ENCODE measurements at places on chromosomes 2 and 18.

- DNase-seq = no peak
Measured at GRCh38 chr2:174031226-174031625, 66.1 kb upstream of the SP3 start.

- DNase-seq = no peak
Measured at GRCh38 chr2:111633643-111634042, 250.3 kb downstream of the ANAPC1 start.

- DNase-seq = no peak
Measured at GRCh38 chr2:157334797-157335196, 9.2 kb upstream of the ERMN start.

GRCh38 chr2:32865399-32866068 is 81.2 kb upstream of the LTBP1 start:
- no peak for DNase-seq

- no peak for DNase-seq
Measured at GRCh38 chr18:73983496-73983895, 164.1 kb downstream of the FBXO15 start.

GRCh38 chr18:72208920-72209676 is 335.0 kb downstream of the CBLN2 start:
- DNase-seq = no peak

GRCh38 chr18:21598726-21599584 is 1.5 kb downstream of the ESCO1 start:
- DNase-seq = no peak

DNA sequence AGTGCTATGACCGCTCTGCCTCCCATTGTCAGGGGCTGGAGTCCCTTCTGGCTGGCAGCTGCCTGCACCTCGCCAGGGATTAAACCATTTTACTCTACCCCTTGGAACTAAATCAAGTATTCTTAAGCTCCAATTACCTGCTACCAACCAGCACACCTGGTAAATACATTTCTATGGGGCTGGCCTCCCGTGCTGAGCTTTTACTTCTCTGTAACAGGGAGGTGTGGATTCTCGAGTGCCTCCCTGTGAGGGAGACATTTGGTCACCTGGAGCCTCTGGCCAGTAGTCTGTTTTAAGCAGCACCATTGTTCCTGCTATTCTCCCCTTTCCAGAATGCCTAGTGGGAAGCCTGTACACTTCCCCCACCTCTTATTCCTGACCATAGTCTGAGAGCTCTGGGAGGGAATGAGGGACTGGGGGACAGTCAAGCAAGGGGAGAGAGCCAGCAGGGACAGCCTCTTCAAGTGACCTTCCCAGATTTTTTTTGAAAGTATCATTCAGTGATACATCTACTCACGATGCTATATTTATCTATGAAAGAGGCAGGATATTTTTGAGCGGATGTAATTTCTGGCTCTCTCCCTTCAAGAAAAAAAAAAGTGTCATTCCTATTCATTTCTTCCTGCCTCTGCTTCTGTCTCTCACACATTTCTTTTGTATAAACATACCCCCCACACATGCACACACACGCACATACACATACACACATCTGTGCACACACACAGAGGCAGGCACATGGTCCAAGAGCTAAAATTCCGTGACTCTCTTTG is 112.8 kb downstream of the CAPN13 start:
- DNase-seq = no peak

DNA sequence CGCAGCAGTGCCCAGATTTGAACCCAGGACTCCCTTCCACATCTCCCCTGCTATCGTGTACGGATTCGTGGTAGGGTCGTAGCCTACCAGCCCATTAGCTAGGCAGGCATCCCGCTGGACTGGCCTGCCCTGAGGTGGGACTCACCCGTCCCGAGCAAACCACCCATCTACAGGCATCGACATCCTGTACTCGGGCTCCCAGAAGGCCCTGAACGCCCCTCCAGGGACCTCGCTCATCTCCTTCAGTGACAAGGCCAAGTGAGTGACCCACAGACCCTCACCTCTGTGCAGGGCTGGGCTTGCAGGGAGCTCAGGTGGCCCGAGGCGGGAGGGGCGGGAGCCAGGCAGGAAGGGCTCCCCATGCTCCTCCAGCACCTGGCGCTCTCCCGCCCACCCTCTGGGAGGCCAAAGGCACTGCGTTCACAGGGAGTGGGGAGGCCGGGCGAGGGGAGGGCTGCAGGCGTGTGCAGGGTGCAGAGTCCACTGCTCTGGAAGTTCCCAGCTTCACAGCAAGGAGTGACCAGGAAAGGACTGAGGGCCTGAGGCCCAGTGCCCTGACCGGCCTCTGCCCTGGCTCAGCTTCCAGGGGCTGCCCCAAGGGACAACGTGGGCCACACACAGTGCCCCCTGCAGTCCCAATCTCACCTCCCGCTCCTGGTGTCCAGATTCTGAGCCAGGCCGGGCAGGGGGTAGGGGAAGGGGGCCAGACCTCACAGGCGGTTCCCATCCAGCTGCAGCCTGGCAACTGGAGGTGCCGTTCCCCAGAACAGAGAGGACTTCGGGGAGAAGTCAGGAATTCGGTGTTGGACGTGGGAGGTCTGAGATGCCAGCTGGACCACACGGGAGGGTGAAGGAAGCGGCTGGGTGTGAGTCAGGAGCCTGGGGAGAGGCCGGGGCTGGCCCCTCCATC is 5.4 kb downstream of the AGXT start:
- DNase-seq = no peak

- DNase-seq = no peak
Measured at GRCh38 chr2:105802587-105802986, 57.9 kb downstream of the NCK2 start.

GRCh38 chr2:47034973-47035609 is 119.5 kb upstream of the MCFD2 start:
- no peak for DNase-seq

DNA sequence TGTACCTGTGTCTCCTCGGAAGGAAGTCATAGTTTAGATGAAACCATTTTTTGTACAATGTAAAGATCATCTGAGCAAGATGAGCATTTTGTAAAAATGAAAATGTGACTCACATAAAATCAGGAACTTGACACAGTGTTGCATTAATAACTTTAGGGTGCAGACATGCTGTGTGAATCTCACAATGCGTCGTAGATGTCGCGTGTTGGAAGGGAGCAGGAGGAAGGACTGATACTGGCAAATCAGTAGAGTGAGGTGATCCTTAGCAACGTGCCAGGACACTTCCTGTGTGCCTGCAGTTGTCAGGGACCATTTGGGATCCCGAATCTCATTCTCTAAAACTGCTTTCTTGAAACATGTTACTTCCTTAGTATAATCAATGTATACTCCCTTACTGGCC is 103.1 kb downstream of the SH3BP4 start:
- no peak for DNase-seq

- DNase-seq = no peak
Measured at GRCh38 chr18:13260197-13260934, 41.8 kb downstream of the LDLRAD4 start.

DNA sequence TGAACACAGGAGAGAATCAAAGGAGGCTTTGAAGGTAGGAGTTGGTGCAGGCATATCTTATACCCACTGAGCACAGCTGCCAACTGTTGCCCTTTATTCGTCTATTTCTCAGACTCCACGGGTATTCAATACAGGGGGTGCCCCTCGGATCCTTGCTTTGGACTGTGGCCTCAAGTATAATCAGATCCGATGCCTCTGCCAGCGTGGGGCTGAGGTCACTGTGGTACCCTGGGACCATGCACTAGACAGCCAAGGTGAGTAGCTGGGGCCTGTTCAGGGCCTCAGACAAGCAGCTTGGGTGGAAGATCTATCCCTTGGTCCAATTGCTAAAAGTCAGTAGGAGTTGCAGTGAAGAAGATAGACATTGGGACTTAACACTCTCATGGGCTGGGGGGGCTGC is 5.2 kb downstream of the CAD start:
- DNase-seq = no peak

DNA sequence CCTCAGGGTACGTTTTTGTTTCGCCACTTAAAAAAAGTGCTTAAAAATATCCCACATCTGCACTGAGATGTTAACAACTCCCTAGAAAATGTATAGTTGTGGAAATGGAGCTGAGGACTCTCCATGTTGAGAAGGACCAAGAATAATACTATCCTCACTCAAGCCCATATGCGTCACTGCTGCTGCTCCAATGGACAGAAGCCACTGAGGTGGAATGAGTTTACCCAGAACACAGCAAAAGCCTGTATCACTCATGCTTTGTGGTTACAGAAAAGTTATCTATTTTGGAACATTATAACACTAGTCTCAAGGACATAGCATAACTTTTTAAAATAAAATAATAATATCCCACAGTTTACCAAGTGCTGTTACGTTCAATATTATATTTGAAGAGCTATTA is 31.9 kb downstream of the DSC3 start:
- no peak for DNase-seq

GRCh38 chr2:191617575-191617974 is 60.4 kb upstream of the NABP1 start:
- no peak for DNase-seq

- no peak for DNase-seq
Measured at GRCh38 chr18:37225279-37225678, 340.3 kb downstream of the CELF4 start.

DNA sequence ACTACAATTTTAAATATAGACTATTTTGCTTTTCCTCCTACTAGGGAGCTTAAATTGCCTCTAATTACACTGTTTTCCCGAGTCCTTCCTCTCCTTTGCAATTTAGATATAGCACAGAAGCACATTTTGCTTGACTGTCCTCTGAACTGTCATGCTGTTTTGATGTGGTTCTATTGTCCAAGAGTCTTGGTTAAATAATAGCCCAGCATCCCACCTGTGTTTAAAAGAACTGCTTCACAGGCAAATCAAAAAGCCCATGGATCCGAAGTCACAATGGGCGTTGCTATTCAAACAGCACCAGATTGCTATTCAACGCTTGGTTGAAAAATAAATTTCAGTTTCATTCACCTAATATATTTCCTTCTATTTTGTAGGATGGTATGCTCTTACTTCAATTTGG is 22.3 kb upstream of the ACTR3 start:
- peak; percentile 40 for DNase-seq

GRCh38 chr2:197137231-197137630 is 173.3 kb downstream of the ANKRD44 start:
- DNase-seq = no peak

- no peak for DNase-seq
Measured at GRCh38 chr2:2926858-2927175, 450.8 kb downstream of the EIPR1 start.

DNA sequence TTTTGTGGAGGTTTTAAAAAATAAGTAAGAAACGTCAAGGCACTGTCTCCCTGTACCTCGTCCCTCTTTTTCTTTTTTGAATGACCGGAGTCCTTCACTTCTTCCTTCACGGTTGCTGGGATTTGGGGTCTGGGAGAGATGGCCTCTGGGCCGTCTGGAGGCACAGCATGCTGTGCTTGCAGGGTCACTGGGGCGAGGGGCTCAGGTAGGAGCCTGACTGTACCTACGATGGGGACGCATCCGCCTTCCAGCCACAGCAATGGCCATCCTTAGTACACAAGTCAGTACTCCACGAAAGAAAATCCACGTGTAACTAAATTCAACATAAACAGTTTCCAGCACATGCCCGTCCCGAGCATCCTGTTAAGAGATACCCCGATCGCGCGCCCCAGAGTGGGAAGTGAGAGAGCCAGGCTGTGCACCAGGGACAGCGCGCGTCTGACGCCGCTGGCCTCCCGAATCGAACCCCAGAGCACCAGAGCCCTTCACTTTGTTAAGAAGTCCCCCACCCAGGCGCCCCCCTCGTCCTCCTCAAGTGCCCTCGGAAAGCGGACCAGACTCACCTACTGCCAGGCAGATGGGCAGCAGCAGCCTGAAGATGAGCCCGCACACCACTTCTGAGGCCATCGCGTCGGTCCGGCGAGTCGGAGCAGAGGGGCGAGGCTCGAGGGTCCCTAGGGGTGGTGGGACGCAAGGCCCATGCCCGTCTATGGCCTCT is 1.2 kb downstream of the PIEZO2 start:
- DNase-seq = no peak

DNA sequence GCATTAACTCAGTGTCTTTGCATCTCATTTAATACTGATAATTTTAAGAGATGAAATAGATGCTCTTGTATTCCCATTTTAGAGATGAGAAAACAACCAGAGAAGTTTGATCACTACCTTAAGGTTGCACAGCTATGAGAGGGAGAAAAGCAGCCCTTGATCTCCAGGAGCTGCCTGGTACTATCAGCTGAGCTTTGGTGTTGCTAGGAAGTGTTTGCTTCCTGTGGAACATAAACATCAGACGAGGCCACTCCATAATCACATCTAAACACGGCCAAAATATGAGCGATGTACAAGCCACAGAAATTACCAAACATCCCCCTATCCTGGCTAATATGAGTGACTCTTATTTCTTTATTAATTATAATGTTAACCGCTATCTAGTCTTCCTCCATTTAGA is 620 bp upstream of the WDFY1 start:
- DNase-seq = no peak

GRCh38 chr2:146412625-146413024 is 1432.2 kb upstream of the ACVR2A start:
- no peak for DNase-seq

DNA sequence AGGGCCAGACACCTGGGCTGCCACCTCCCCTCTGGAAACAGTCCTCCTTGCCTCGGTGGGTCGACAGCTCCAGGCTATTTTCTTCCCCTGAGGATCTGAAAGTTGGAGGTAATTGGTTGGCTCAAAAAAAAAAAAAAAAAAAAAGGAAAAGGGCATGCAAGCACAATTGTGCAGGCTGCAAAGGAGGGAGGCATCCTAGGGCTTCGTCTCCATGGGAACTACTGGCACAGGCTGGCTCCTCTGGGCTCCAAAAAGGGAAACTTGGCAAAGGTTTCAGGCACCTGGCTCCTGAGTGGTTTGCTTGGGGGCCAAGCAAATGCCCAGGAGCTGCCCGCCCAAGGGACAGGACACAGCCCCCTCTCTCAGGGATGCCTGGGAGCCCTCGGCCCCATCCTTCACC is 1.1 kb upstream of the KCNIP3 start:
- DNase-seq = peak; percentile 60

- no peak for DNase-seq
Measured at GRCh38 chr2:28629910-28630309, 121.7 kb upstream of the PPP1CB start.

DNA sequence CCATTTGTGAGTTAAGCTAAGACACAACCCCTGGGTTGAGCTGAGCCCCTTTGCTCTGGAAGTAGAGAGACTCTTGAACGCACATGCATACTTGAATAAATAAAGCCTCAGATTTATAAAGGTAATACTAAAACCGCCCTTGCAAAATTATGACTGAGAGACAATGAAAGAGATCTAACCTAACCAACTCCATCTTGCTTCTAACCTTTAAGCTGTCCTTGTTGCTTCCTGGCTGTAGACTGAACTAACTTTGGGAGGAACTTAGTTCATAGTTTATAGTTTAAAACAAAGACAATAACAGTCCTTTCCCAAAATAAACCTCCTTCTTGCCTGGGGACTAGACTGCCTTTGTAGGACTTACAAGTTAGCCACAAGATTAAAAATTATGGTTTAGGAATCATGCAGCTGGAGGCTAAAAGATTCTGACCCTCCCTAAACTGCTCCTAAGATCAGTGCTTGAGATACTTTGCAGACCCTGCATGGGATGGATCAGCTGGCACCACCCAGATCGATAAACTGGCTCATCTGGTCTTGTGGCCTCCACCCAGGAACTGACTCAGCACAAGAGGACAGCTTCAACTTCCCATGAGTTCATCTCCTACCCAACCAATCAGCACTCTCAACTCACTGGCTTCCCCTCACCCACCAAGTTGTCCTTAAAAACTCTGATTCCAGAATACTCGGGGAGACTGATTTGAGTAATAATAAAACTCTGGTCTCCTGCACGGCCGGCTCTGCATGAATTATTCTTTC is 240.2 kb upstream of the SLC14A2 start:
- no peak for DNase-seq

- no peak for DNase-seq
Measured at GRCh38 chr2:46294176-46294836, 2.9 kb upstream of the EPAS1 start.

All from NCI-H2081 treated with DMSO at 0.1 percent for 48 hours (cell line).